Right lung (tissue), 10 donors: ENCODE measurements at places on chromosomes 3 and 15. TPM values are rescaled to one million over a fixed set of nuclear protein-coding genes. Genes with fewer than 3 reads are reported as not detected.

DNA sequence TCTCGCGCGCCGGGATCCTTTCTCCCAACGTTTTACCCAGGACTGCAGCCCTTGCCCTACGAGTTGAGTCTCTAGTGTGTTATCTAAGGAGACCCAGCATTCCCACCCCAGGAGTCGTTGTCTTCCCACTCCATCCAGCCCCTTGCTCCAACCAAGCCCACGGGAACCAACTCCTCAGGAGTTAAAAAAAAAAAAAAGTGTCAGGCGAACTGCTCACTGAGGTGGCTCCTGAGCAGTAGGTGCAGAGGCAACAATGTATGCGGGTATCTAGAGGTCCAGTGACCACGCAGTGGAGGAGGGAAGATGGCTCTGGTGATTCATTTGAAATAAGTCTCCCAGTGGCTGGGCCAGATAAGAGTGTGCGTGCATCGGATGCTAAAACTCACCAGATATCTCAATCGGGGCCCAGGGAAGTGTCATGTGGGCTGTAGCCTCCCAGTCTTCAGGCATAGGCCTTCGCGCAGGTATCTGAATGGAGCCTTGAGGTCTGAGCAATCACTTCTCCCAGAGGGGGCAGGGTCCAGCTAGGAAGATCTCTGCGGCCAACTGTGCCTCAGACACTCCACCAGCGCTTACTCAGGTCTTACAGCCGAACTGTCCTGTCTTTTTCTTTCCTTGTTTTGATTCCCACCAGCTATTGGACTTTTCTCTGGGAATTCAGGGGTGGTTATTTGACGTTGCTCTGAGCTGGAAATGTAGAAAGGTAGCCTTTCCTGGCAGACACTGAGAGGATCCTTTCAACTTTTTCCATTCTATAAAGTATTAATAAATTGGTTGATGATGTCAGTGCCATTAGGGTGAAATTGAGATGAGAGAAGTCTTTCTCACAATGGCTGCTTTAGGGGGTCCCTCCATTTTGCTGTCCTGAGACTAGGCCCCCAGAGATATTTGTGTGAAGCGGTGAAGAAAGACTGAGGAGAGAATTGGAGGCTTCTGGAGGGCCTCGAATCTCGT is 21.0 kb downstream of the ZIC4 start:
- DNase-seq: no peak

DNA sequence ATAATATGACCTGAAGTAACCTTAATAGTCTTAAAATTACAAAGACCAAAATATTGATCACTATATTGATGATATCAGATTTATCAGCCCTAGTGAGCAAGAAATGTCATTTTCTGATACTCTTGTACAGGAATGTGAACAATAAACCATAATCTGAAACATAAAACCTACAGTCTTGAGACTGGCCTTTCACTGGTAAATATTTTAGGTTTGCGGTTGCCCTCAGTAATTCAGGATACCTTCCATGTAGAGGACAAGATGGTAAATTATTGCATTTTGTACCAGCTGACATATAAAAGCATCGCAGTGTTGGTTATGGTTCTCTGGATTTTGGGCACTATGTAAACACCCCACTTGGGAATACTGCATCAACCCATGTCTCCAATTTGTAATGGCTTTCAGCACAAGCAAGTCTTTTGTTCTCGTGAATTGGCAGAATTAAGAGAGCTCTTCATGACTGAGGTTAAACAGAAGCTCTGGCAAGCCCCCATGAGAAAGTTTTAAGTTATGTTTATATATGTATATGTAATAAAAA is 128.5 kb downstream of the LMLN start:
- no peak for DNase-seq

DNA sequence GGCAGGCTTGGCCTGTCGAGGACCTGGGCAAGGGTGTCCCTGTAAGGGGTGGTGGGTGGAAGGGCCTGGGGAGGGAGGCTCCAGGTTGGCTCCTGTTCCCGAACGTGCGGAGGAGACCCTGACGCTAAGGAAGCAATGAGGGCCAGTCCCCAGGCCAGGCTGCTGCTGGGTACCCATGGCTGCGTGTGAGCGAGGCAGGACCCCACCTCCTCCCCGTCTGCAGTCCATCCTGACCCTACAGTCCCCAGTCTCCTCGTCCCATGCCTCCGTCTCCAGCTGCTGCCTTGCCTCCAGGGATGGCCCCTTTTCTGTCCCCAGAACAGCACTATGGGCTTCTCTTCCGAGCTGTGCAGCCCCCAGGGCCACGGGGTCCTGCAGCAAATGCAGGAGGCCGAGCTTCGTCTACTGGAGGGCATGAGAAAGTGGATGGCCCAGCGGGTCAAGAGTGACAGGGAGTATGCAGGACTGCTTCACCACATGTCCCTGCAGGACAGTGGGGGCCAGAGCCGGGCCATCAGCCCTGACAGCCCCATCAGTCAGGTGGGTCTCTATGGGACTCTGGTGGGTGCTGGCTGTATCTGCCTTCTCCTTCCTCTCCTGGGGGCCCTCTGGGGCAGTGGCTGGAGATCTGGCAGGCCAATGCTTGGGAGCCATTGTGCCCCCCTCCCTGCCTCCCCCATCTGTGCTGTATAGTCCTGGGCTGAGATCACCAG is 571 bp downstream of the FES start:
- no peak for DNase-seq

DNA sequence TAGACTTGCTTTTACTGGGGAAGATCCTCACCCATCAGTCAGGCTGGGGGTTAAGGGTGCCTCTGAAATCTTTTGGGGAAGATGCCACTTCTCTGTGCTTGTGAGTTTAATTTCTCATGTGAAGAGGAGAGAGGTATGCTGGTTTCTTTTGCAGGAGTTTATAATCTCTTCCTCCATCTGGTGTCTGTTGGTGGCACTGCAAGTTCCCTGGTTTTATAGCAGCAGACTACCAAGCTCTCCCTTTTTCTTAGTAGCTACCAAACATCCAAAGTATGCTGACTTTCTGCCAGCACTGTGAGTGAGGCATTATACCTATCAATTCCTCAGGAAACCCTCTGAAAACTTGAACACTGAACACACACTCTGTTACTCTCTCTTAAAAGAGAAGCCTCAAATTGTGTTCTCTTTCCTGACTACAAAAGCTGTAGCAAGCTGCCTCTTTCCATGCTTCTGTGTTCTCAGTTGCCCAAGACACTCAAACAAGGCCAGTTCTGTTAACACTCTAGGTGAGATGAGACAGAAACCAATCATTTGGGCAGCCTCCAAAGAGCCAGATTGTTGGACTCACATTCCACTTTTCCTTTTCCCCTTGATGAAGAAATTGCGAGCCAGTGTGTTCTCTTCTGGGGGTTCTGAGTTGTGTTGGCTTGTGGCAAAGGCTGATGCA is 299.5 kb downstream of the GAP43 start:
- DNase-seq: no peak

DNA sequence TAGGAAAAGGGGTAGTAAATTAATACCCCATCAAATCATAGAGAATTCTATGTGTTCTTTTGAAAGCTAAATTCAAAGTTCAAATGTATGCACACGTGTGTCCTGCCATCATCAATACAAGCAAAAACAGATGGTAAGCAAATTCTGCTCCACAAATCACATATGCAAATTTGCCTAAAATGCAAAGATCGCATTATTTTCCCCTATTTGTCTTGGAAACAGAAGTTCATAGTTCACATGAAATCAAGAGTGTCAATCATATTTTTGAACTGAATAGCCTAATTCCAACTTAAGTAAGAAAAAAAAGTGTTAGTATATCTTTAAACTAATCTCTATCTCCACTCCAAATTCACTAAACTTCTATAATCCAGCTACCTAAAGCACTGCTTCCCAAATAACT is 8.5 kb downstream of the ADAM10 start:
- no peak for DNase-seq

GRCh38 chr15:65204236-65204930 is 6.9 kb downstream of the CILP start:
- DNase-seq: no peak

- DNase-seq: no peak
These were observed 198.8 kb upstream of the TTC14 start for GRCh38 chr3:180403156-180403555.

SCG5 gene
- 7.2 TPM for polyA plus RNA-seq

DNA sequence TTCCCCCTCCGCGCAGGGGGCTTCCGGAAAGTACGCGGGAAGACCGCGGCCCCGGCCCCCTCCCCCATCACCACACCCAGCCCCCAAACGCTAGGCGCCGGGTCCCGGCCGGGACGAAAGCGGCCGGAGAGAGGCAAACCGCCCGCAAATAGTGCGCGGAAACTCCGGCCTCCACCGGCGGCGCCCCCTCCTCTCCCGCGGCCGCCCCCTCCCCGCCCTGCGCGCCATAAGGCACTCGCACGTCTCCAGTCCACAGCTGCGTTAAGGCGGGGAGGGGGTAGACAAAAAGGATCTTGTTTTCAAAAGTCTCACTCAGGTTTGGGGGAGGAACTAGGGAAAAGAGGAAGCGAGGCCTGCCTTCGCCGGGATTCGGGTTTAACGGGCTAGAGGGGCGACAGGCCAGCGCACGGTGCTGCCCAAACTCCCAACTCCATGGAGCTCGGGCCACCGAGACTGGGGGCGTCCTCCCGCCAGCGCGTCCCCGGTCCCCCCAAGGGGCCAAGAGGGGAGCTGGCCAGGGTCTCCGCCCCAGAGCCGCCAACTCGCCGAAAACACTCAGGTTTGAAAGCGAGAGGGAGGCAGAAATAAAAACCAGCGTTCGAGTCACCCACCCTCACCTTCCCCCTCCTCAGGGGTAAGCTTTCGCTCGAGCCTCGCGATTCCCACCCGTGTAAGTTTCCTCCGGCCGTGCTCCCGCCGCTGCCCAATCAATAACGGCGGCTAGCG is 1.8 kb downstream of the ANP32A start:
- peak; percentile 70 for DNase-seq

DNA sequence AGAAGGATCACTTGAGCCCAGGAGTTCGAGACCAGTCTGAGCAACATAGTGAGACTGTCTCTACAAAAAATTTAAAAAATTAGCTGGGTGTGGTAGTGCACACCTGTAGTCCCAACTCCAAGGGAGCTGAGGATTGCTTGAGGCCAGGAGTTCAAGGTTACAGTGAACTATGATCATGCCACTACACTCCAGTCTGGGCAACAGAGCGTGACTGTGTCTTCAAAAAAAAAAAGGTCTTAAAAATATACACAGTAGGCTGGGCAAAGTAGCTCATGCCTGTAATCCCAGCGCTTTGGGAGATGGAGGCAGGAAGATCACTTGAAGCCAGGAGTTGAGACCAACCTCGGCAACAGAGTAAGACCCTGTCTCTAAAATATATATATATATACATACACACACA is 11.2 kb upstream of the CAMK1 start:
- no peak for DNase-seq
